ENCODE measurements at places on chromosomes 16 and 17.
A peak's percentile ranks its signal among the peaks of the same experiment; 100 is the strongest.

DNA sequence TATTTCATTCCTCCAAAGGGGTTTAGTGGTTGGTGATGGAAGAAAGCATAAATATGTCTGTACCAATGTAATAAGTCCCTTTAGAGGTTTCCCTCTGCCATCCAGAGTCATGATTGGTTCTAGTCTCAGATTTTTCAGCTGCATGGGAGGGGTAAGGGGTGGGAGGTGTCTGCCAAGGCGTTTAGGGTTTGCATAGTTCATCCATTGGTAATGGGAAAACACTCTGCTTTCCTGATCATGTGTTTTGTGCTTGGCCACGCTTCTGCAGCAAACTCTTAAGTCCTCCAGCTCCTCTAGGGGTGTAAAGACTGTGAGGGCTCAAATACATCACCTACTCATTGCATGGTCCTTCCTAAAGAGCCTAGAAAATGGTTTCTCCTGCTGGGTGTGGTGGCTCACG lies 29.8 kb downstream of the LIG3 start:
- no peak for DNase-seq

GRCh38 chr17:66354981-66355380 lies 52.6 kb downstream of the PRKCA start:
- no peak for DNase-seq

DNA sequence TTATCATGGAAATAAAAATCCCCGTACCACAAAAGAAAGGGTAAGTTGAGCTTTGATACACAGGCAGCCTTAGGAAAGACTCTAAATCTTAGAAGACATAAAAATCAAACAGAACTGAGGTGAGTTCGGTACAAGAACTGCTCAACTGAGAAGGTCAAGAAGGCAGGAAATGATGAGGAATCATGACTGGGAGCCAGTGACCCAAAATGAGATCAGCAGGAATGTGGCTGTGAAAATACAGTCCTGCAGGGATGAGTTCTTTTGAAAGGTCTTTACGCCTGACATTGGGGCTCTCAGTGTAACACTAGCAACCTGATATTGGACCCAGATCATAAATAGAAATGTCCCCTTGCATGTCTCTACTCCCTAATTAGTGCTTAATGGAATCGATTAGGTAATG lies 56.3 kb upstream of the CDH11 start:
- no peak for DNase-seq

DNA sequence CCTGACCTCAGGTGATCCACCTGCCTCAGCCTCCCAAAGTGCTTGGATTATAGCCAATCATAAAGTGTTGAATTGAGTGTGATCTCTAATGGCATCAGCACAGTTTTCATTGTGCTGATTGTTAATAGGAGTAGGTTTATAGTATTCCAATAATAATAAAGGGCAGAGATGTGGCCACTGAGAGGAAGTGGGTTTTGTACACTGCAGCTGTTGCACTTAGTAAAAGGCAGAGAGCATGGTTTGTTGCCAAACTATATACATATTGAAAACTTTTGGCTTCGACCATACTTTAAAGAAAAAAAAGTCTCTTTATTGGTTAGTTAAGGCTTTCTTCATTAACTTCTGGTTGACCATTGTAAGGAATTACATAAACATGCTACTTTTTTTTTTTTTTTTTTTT lies 185.9 kb downstream of the CDK5R1 start:
- no peak for DNase-seq

DNA sequence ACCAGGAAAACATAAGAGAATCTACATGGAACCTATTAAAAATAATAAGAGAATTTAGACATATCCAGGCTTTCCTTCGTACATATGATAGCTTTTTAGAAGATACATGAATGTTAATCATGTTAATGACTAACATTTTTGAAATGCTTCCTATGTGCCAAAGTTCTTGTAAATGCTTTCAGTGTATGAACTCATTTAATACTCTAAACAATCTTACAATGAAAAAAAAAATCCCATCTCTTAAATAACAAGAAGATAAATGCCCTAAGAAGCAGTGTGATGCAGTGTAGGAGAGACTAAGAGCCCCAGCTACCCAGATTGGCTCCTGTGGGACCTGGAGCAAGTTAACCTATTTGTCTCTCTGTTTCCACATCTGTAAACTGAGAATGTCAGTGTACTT lies 220.4 kb upstream of the MYOCD start:
- no peak for DNase-seq

GRCh38 chr17:50221266-50221863 lies 19.9 kb upstream of the COL1A1 start:
- DNase-seq: no peak

DNA sequence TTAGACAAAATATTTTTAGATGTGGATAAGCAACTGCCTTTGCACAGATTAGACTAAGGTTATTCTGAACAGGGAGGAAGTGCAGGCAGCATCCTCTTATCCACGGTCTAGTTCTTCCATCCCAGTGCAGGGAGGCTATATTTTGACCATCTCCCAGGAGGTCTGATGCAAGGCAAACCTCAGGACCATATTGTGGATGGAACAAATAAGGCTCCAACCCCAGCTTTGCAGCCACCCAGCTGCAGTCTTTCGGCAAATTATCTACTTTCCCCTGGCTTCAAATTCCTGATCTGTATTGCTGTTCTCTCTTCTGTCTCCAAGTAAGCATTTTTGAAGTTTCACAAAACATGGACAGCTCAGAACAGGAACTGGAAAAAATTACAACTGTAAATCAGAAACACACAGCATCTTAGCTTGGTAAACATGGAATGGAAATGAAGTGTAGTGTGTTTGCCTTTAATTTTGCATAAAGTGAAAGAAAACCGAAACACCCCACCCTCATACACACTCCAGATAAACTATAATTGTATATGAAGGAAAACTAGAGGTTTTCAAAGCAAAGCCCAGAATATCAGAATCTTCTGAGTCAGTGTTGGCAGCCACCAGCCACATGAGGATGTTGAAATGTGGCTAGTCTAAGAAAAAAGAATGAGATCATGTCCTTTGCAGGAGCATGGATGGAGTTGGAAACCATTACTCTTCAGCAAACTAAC lies 33.5 kb upstream of the MON1B start:
- no peak for DNase-seq

DNA sequence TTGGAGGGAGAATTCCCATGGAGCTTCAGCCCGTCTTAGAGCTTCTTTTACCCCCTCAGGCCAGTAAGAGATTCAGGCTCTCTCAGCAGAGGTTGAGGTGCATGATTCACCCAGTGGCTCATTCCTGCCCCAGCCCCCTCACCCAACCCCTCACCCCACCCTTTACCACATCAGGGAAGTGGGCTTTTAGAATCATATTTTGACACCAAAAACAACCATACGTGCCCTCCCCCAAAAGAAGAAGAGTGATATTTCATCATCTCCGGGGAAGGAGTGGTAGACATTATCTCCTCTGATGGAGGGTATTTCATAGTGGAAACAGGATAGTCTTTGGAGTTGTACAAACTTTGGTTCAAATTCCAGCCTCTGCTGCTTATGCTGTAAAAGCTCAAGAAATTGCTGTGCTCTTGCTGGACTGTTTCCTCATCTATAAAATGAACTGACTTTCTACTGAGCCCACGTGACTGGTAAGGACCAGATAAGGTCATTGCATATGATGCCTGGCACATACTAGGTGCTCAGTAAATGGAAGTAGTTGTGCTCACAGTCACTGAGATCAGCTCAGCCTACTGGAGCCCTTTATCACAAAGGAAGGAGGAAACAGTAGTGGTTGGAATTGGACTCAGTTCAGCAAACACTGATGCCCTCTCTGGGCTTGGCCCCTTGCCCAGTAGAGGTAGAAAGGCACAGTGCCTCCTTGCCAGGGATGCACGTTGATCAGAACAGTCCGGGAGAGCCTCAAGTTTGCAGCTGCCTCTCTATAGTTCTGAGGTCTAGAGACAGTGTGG lies 18.3 kb upstream of the CCL5 start:
- no peak for DNase-seq

DNA sequence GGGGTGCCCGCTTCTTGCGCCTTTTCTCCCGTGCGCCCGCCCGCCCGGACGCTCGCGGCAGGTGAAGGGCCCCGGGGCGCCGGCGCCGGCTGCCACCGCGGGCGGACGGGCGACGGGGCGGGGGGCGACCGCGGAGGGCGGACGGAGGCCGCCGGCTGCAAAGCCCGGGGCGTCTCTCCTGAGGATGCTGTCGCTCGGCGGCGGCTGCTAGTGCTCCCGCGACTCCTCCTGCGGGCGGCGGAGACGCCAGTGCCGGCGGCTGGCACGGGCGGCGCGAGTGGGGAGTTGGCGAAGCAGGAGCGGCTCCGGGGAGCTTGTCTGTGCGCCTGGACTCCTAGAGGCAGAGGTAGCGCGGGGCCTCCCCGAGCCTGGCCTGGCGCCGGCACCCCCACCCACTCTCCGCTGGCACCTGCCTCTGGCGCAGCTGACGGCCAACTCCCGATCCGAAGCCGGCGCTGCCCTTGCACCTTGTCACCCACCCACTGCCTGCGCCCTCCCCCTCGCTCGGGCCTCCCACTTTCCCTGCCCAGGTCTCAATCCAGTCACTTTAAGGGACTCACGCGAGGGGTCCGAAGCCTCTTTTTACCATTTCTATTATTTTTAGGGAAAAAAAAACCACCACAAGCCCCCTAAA lies at the start of gene FAM20A:
Gene FAM20A (minus strand): TSS at position 437 of the 634 bp plus-strand sequence. CDS start 701 bp downstream, outside the sequence.
- DNase-seq: no peak

GRCh38 chr16:88810912-88811768 lies 588 bp downstream of the APRT start:
- peak; percentile 46 for DNase-seq

- peak; percentile 14 for DNase-seq
Observed at GRCh38 chr17:67435122-67435521, 58.0 kb downstream of the PITPNC1 start.

- peak; percentile 15 for DNase-seq
Observed at GRCh38 chr16:11224096-11224893, 31.7 kb downstream of the SOCS1 start.

- no peak for DNase-seq
Observed at GRCh38 chr16:68656751-68657150, 11.6 kb downstream of the CDH3 start.

- DNase-seq: no peak
Observed at GRCh38 chr16:19678804-19679203, 39.2 kb downstream of the KNOP1 start.

DNA sequence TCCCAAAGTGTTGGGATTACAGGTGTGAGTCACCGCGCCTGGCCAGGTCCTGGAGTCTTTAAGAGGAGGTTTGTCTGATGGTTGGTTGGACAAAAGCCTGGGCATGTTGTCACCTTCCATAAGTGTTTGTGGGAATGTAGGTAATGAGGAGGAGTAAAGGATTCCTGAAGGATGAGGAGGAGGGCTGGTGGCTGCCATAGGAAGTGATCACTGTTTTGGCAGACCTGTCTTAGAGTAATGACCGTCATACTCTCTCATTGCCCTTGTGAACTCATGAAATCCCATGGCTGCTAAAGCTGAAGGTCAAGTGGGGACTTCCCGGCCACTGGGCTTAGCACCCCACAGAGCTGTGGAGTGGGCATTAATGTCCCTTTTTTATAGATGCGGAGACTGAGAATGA lies 40.5 kb downstream of the TENT4B start:
- DNase-seq: no peak

DNA sequence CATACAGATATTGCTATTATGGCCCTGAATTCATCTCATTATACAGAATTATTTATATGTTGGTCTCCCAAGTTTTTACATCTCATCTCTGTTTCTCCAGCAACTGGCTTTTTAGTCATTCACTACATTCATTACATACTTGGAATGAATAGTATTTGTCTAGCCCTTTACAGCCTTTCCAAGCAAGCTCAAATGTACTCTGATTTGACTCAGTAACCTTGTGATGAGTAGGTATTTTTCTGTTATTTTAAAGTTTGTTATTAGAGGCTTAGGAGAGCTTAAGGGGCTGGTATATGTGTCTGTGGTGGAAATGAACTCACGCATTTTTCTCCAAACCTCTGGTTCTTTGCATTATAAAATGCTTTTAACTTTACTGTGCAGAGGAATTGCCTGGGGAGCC lies 224.7 kb downstream of the SNX29 start:
- DNase-seq: no peak

GRCh38 chr17:19728084-19728495 lies 11.7 kb upstream of the SLC47A2 start:
- no peak for DNase-seq

- DNase-seq: no peak
Observed at GRCh38 chr16:11550791-11551498, 35.8 kb downstream of the LITAF start.

DNA sequence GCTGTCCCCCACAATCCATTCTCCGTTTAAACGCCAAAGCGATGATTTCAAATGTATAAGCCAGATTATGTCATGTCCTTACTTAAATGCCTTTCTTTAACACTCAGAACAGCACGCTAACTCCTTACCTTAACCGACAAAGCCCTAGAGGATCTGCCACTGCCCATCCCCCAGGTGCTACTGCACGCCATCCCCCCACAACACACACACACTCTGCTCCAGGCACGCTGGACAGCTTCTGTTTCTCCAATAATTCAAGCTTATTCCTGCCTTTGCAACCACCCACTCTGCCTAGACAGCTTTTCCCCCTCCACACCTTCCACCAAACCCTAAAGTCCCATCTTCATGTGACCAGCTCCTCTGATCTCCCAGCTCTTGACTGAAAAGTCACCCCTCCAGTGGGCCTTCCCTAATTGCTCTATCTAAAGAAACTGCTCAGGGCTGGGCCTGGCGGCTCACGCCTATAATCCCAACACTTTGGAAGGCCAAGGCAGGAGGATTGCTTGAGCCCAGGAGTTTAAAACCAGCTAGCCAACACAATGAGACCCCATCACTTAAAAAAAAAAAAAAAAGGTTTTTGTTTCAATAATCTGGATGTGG lies 38.9 kb upstream of the RPL38 start:
- DNase-seq: no peak

- no peak for DNase-seq
Observed at GRCh38 chr17:72531729-72532128, 410.9 kb downstream of the SOX9 start.

GRCh38 chr17:40846515-40847144 lies 20.4 kb downstream of the KRT12 start:
- DNase-seq: no peak

GRCh38 chr16:14392960-14393359 lies 237.1 kb downstream of the PARN start:
- no peak for DNase-seq

DNA sequence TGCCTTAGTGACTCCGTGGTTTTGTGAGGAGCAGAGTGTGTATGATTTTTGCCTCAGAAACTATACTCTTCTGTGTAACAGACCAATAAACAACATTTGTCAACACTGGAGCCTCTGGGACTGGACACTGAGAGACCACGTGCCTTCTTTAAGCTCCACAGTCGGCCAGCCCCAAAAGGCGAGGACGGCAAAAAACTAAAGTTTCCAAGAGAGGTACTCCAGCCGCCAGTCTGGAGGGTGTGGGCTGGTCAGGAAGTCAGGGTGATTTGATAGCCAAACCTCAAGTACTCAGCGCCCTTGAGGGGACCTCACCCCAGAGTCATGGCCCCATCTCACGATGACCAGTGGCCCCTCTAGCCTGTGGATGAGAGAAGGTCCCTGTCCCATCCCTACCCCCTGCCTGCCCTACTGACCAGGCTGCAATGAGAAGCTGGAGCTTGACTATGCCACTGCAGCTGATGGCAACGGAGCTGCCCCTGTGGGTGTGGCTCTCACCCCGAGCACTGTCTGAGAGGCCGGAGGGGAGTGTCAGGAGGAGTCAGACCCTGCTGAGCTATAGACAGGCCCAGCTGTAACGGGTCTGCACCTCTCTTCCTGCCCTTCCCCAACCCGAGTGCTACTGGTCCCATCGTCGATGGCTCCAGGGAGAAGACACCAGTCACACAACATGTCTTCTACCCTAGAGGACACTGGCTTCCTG lies 19.8 kb downstream of the MNT start:
- no peak for DNase-seq

- DNase-seq: no peak
Observed at GRCh38 chr17:47219621-47220475, 10.7 kb downstream of the MYL4 start.

- no peak for DNase-seq
Observed at GRCh38 chr16:281660-282255, 1.2 kb upstream of the PDIA2 start.

- no peak for DNase-seq
Observed at GRCh38 chr17:39531252-39531651, 70.0 kb downstream of the CDK12 start.
